Stimulated activated CD4-positive, alpha-beta T cell treated with anti-CD3 and anti-CD28 coated beads, Interleukin-15, amount 100 ng/mL, for 48 hours (primary cell): ENCODE measurements at places on chromosomes 5 and 9.

DNA sequence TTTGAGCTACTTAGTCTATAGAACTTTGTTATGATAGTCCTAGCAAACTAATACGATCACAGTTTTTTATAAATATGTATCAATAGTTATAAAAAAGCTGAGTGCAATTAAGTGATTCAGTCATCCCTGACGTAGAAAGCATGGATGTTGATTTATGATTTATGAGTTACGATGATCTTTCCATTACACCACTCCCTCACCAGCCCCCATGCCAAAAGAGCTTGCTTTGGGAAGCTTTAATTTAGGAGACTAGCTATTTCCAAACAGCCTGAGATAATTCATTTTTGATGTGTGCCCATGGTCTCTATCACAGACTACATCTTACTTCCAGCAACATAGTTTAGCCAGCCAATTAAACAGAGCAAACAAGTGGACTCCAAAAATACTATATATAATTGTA lies 256.8 kb downstream of the GABRG2 start:
- no peak for DNase-seq

DNA sequence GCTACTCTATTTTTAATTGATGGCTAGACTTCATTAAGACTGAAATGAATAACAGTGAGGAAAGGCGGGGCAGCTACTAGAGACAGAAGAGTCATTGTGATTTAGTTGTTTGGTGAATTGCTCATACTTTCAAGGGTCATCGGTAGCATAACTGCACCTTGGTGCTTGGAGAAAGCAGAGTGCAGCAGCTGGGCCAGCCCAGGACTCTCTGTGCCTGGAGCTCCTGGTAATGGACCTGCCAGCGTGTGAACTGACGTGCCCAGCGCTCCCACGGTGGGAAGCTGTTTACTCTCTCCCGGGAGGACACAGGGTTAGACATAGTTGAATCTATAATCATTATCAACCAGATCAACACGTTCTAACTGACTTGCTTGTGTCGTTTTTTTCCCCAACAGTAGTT lies 42.9 kb downstream of the LURAP1L start:
- no peak for DNase-seq

GRCh38 chr9:36823466-36823865 lies 210.6 kb downstream of the PAX5 start:
- DNase-seq, result no peak

DNA sequence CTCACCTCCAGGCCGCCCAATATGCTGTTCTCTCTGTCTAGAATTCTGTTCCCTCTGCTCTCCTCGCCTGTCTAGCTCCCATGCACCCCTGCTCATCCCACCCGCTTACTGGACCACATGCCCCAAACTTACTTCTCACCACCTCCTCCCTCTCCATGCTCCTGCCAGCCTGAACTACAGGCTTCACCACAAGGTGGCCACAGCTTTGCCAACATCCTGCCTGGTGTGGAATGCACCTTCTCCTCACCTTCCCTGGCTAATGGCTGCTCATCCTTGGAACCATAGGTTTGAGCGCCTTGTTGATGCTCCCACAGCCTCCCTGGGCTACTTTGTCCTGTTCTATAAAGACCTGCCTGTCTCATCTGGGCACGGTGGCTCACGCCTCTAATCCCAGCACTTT lies 9.6 kb downstream of the LAMC3 start:
- DNase-seq, result no peak

- no peak for DNase-seq
Observed at GRCh38 chr9:38153152-38153909, 84.3 kb upstream of the SHB start.

GRCh38 chr5:115179394-115180164 lies 9.9 kb upstream of the TRIM36 start:
- DNase-seq, result no peak

GRCh38 chr5:71013575-71013974 lies 11.6 kb downstream of the NAIP start:
- DNase-seq, result no peak

- DNase-seq, result no peak
Observed at GRCh38 chr9:115520646-115521045, 402.7 kb upstream of the TNC start.

GRCh38 chr5:146720107-146720506 lies 158.4 kb downstream of the PPP2R2B start:
- no peak for DNase-seq

GRCh38 chr9:15882328-15882727 lies 329.5 kb downstream of the CCDC171 start:
- DNase-seq, result no peak

DNA sequence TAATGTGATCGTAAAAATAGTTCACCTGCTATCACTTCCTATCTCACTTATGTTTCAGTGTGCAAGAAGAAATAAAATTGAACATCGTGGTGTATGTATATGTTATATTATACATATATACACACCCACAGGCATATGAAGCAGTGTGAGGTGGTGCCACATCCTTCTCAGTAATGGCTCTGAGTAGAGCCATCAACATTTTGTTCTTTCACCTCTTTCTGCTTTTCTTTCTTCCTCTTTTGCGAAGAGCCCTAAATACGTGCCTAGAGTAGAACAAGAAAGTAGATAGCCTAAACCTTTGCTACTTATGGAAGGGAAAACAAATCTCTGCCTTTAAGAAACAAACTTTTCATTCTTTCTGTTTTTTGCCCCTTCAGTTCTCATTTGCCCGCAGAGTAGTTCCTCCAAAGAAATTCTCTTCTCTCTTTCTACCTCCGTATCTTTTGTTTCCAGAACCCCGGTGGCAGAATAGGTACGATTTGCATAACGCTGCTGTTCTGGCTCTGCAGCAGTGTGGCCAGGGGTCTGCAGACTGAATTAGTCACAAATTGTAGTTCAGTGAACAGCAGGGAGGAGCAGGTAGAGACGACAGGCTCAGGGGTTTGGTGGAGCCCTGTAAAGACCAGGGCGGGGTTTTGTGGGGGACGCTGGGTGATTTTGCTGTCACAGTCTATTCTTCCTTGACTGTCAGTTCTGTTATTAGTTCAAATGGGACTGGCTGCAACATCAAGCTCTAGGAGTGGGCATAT lies 40.5 kb upstream of the PJA2 start:
- no peak for DNase-seq

DNA sequence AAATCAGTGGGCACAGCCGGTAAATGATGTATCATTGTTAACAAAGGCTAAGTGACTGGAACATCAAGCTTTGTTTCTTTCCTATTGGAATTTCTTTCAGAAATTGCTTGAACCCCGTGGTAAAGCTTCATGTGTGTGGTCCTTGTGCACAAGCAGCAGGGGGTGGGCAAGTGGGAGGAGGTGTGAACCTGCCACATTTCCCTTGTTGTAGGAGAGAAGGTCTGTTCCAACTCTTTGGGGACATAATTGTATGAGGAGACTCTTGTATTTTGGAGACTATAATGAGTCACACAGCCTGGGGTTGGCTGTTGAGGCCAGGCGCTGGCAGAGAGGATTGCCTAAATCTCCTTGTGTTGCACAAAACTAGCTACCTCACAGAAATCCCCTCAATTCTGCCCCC lies 620.5 kb downstream of the IRX1 start:
- no peak for DNase-seq

- DNase-seq, result no peak
Observed at GRCh38 chr9:89670801-89671434, 66.1 kb downstream of the GADD45G start.

DNA sequence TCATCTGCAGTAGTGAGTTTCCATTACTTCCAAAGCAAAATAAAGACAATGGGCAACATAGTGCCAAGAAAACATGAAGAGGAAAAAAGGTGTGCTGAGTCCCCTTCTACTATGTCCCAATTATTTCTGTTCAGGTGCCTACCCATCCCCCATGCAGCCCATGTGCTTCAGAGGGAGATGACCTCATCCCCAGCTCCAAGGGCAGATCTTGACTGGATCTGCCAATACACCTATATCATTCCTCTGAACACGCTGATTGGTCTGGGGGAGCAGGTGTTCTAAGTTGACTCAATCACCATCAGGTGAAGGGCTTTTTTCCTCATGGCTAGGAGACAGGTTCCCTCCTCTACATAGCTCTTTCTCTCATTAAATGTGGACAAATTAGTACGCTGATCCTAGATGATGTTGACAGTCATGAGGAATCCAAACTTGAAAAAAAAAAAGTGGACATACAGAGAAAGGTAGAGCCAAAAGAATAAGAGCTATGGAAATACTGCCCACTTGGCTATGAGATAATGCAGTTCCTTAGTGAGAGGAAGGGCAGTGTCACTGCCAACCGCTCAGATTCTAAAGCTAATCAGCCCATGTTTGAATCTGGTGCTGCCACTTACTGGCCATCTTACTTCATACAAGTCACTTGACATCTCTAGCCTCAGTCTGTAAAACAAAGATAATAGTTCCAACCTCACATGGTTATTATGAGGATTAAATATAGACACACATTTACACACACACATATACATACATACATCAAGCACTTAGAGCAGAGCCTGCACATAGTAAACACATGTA lies 23.1 kb downstream of the PRELID2 start:
- DNase-seq, result no peak
